ENCODE measurements at places on chromosomes 2 and 18.

DNA sequence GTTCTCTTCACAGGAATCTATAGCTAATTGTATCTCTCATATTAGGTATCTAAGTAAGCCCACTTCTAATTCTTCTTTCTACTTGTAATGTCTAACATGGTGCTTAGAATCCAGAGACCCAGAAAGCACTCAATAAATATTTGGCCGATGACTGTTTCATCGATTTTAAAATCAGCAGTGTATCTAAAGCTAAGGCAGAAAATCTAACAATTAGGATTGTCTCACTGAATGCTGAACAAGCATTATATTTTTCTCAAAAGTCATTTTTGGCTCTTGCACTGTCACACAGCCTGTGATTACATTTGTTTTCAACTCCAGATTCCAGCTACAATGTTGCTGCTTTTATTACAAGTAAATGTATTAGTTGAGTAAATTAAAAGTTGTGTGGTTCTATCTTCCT is 20.3 kb downstream of the COL5A2 start:
- no peak for DNase-seq

GRCh38 chr2:236352761-236353593 is 88.8 kb upstream of the ASB18 start:
- peak; percentile 54 for DNase-seq

GRCh38 chr2:75870651-75871137 is 160.0 kb upstream of the GCFC2 start:
- DNase-seq, result no peak

GRCh38 chr2:156456616-156457015 is 20.4 kb downstream of the GPD2 start:
- DNase-seq, result no peak

DNA sequence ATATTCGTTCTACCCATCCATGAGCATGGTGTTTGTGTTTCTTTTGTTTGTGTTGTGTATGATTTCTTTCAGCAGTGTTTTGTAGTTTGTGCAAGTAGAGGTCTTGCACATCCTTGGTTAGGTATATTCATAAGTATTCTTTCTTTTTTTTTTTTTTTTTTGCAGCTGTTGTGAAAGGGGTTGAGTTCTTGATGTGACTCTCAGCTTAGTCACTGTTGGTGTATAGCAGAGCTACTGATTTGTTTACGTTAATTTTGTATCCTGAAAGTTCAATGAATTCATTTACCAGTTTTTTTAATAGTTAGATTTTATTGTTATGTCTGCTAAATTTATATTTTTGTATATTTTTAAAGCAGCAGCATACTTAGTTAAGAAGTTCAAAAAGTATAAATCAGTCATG is 834.4 kb upstream of the NRXN1 start:
- no peak for DNase-seq

DNA sequence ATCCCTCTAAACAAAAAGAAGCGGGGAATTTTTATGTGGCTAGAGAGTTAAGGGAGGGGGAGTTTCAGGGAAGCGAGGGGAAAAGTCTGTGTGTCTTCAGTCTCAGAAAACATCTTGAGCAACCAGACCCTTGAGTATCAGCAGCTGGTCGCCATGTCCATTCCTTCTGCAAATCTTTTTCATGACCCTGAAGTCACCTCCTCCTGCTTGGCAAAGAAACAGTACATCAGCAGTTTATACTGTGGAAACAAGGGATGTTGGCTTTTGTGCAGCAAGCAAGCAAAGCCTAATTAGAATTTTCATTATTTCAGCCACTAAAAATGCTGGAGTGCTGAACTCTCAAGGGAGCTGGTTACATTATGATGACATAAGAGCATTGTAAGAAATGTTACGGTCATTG is 187.4 kb upstream of the SLC8A1 start:
- no peak for DNase-seq

DNA sequence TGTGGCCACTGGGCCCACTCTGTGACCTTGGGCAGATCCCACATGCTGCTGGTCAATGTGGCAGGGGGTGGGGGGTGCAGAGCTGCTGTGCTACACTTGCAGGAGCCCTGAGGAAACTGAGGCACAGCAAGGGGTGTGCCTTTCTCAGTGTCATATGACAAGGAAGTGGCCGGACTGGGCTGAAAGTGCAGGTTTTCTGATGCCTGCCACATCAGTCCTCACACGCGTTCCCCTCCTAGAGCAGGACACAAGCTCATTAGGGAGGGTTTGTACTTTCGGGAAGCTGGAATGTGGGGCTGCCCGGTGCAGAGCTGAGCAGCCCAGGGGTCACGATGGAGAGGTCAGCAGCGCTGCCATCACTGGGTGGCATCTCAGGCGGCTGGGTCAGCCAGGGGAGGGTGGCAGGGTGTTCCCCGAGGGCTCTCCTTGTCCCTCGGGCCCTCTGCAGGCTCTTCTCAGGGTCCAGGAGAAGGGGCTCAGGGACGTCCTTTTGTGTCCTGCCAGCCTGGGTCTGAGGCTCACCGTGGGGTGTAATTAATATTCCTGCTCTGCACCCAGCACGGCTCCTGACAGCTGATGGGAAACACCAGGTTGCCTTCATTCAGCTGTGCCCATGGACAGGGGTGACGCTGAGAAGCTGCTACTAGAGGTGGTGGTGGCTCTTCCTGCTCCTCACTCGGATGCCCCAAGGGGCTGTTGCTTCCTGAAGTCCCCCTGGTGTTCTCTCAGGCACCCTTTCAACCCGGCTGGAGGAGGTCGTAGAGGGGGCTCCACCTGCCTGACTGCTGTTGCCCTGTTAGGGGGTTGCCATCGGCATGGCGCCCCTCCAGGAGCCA is 62.1 kb upstream of the HDAC4 start:
- no peak for DNase-seq

- no peak for DNase-seq
Measured at GRCh38 chr2:233262562-233262961, 11.1 kb downstream of the ATG16L1 start.

DNA sequence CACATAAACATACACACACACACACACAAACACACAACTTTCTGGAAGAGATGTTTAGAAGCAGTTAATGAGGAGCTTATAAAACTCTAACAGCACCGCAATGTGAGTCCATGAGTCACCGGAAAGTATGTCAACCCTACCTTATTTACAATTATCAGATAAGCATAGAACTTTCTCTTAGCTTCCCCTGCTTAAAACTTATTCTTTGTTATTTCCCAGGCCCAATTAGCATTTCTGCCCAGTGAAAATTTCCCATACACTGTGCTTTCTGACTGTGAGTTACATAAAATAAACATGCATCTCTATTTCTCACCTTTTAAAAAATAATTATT is 737.6 kb downstream of the LRP1B start:
- DNase-seq, result no peak

DNA sequence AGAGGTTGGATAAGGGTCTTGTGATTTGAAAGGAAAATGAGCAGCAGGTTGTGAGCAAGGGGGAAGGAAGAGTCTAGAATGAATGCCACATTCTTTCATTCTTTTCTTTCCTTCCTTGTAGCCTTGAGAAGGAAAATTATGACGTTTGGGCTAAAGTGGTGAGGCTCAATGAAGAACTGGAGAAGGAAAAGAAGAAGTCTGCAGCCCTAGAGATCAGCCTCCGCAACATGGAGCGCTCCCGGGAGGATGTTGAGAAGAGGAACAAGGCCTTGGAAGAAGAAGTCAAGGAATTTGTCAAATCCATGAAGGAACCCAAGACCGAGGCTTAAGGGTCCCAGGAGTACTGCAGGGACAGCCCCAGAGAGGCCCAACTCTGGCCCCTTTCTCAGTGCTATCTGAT is 45.3 kb downstream of the BMP10 start:
- DNase-seq, result no peak

DNA sequence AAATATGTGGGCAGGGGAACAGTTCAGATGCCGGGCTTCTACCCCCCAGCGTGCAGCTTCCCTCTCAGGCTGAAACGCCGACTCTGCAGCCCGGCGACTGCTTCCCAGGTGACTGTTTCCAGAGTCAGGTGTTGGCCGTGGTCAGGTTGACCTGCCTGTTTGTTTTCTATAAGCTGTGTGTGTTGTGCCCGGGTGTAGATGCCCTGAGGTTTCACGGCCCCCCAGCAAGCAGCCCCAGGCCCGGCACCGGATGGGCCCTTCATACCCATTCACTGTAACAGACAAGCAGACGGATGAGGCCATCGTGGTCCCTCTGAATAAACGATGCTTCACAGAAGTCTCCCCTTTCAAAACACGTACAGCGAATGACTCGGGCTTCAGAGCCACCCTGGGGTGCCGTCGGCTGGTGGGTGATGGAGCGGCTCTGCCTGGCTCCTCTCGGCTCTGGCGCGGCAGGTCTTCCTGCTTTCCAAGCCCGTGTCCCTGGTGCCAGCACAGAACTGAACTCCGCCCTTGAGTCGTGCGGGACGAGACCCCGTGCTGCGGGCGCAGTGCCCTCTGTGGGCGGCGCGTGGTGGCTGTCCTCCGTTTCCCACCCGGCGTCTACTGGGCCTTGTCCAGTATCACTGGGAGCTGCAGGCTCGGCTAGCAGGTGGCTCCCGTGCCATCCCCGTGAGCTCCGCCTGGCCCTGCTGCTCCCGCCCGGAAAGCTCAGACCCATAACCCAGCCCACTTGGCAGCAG is 15.0 kb upstream of the KCNG2 start:
- DNase-seq, result no peak

- no peak for DNase-seq
Measured at GRCh38 chr2:215522237-215522636, 86.4 kb upstream of the FN1 start.

- no peak for DNase-seq
Measured at GRCh38 chr2:60852282-60852860, 29.0 kb upstream of the REL start.

DNA sequence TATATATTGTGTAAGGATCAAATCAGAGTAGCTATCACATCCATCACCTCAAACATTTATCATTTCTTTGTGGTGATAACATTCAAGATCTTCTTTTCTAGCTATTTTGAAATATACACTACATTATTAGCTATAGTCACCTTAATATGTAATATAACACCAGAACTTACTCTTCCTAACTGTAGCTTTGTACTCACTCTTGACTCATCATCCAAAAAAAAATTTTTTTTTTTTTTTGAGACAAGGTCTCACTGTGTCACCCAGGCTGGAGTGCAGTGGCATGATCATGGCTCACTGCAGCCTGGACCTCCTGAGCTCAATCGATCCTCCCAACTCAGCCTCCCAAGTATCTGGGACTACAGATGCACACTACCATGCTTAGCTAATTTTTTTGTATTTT is 153.3 kb downstream of the EML6 start:
- no peak for DNase-seq

DNA sequence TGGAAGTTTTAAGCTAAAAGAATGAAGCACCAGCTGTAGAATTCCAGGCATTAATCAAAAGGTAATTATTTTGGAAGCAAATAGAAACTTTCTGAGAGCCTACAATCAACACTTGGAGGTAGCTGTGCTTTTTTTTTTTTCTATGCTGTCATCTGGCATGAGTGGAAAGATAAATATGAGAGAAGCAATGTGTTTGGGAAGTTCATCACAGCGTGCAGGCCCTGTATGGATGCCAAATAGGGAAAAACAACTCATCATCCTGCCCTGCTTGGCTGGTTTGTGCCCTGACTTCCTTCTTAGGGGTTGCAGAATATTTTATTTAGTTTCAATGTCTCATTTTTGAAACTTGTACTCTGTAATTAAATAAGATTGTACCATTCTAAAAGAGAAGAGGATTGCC is 437.4 kb downstream of the PIK3C3 start:
- no peak for DNase-seq

DNA sequence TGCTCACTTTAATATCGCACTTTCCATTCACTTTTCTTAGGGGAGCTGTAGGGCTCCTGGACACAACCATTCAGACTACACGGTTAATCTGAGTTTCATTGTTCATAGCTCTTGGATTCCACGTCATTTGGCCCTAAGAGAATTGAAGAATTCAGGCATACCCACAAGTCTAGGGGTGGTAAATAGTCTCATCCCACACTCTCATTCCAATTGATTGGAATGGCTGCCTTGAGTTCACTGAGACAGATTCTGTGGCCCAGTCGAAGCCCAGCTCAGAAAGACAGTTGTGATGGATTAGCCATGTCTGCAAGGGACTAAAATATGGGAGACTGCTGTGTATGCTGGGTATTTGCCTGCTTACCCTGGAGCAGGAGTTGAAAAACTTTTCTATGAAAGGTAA is 124.6 kb downstream of the TFCP2L1 start:
- no peak for DNase-seq

DNA sequence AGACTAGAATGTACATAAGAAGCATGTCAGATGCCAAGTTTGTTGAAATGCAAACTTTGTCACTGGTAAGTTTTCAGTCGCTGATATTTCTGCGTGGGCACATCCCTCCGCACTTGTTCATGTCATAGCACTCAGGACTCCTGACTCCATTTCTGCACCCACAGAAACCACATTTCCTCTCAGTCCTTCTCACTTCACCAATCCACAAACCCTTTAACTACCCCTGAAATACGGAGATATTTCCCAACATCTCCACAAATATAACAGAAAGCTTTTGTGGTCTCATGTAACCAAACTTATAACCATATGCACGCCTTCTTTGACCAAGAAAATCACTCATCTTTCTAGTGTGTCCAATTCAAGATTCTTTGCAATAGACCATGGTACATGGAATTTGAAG is 276.9 kb upstream of the ERBB4 start:
- no peak for DNase-seq

All from NCI-H82 (cell line).